ENCODE measurements at places on chromosomes 7 and 10.

DNA sequence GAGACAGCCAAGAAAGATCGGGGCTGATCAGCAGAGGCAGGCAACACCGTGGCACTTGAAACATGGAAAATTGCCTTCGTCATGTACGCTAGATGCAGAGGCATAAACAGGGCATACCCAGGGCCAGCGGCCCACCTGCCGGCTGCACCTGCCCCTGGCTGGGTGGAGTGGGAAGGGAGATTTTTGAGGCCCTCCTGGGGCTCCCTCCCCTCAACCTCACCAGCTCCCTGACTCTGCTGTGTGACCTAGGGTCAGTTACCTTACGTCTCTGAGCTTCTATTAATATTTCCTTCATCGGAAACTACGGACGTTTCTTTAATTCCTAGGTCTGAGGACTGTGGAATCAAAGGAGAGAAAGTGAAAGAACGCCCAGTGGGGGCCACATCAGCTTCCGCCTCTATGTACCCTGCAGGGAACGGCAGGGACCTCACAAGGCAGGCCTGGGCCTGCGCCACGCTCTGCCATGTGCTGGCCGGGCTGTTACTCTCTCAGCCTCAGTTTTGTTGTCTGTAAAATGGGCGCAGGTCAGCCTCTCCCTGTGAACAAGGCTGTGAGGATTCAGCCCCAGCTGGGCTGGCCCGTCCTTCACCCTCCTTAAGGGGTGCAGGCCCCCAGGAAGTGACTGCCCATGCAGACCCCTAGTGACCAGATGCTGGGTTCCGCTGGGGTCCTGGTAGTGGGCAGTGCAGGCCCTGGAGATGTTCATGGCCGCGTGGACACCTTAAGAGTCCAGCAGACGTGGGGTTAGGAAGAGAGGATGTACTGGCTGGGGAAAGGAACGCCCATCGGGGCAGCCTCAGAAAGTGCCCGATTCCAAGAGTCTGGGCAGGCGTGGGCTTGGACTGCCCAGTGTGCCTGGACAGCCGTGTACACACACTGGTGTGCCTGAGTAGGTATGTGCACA lies 22.7 kb downstream of the ELFN1 start:
- no peak for DNase-seq

DNA sequence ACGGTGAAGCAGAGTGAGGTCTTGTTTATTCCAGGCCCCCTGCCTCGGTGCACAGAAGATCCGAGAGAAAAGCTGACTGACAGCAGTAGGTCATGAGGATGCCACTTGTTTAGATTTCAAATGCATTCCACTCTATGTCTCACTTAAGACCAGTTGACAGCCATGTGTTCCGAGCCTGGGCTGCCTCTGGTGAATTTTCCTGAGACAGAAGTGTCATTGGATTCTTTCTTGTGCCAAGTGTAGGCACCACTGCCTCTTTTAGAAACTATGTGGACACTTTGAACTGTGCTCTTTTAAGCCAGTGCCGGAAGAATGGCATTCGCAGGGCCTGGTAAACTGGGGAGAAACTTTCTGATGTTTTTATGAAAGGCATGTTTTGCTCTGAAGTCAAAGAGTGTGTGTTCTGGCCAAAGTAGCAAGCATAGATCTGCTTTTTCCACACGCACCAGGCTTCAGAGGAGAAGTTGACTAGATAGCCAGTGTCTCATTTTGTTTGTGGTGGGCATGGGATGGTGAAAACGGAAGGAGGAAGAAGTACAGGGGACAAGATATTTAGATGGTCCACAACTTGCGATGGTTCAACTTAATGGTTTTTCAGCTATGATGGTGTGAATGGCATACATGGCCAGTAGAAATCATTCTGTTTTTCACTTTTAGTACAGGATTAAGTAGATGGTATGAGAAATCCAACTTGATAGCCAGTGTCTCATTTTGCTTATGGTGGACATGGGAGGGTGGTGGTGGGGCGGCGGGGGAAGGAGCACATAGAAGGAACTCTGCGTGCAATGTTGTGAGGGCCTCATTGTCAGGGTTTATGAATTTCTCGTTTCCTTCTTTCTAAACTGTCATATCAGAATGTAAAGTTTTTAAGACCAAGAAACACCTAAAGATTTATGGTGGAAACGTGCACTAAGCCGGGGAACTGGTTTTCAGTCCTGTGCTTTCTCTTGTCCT lies 41.5 kb downstream of the CYP17A1 start:
- DNase-seq: no peak

DNA sequence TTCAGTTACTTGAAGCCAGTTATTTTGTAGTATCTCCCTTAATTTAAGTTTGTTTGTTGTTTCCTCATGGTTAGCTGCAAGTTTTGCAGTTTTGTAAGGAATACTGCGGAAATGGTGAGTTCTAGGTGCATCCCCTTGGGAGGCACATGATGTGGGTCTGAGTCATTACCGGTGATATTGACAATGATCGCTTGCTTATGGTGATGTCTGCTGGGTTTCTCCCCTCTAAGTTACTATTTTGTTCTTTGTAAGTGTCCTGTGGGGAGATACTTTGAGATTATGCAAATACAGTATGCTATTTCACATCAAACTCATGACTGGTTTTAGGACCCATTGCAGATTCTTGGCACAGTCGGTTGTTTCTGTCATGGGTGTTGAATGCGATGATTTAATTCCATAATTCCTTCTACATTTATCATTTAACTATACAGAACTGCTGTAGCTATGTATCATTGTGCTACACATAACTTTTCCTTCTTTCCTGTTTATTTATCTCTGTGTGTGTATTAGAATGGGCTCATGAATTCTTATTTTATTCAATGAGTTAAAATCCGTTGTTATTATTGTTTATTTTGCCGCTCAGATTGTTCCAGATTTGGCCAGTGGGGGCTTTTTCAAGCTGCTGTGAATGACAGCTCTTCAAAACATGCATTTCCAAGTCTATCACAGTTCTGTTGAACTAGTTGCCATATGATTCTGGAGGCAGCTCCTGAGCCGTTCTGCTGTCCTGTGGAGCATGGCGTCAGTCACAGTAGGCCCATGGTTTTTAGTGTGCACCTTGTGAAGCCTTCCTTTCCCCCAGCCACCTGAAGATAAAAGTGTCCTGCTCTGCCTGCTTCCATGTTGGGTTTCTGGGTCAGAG lies 18.4 kb downstream of the TSPAN14 start:
- DNase-seq: peak; percentile 38

GRCh38 chr7:80770675-80771081 lies 132.2 kb downstream of the CD36 start:
- peak; percentile 5 for DNase-seq

GRCh38 chr7:145845345-145845744 lies 271.3 kb upstream of the CNTNAP2 start:
- DNase-seq: no peak

DNA sequence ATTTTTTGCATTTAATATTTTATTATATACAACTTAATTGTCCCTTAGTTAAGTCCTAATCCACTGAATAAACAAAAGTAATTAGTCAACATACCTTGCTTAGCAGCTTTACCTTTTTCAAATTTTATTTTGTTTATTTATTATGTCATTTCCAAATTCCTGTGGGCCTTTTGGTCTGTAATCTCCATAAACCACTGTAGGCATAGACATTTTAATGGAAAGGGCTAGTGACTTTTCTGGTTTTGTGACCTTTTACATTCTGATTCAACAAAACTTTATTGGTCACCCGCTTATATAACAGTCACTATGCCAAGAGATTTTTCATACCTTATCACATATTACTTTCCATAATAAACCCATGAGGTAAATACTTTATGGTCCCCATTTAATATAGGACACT lies 181.3 kb upstream of the PRPS1L1 start:
- no peak for DNase-seq

DNA sequence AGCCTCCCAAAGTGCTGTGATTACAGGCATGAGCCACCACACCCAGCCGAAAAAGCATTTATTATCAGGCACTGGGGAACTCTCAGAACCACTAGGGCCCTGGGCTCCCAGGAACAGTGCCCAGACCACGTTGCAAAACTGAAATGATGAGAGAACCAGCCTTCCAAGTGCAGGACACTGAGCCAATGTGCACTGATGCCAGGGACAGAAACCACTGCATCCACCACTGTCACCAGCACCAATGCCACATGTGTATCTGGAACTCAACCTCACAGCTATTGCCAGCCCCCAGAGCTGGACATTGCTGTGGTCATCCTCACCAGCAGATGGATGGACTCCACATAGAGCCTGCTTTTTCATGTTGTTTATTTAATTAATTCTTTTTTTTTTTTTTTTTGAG lies 28.2 kb upstream of the TPST1 start:
- no peak for DNase-seq

- no peak for DNase-seq
Measured at GRCh38 chr7:12623885-12624498, 53.5 kb downstream of the SCIN start.

GRCh38 chr10:101495324-101495925 lies 92.6 kb downstream of the POLL start:
- no peak for DNase-seq

DNA sequence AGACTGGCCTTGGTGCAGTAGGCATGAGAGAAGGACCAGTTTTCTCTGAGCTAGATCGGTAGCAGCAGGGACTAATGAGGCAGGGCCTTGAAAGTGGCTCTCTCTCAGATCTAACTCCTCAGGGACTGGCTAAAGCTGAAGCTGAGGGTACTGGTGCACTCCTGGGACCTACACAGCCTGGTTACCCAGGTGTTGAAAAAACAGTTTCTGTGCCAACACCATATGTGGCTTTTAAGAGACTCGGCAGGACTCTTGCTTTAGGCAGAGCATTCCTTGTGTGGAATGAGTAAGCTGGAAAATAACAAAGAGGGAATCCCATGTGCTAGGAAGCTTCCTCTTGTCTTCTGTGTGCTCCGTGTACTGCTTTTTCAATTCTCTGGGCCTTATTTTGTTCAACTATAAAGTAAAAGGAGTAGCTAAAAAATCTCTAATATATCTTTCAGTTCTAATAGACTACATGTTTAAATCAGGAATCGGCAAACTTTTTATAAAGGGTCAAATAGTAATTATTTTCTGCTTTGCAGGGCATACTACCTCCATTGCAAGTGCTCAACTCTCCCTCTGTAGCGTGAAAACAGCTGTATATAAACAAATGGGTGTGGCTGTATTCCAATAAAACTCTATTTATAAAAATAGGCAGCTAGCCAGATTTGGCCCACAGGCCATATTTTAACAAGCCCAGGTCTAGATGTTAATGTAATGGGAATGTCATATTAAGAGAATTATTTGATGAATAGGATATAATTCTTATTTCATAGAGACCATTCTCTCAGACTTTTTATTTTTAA lies 186.1 kb upstream of the KAT6B start:
- no peak for DNase-seq

DNA sequence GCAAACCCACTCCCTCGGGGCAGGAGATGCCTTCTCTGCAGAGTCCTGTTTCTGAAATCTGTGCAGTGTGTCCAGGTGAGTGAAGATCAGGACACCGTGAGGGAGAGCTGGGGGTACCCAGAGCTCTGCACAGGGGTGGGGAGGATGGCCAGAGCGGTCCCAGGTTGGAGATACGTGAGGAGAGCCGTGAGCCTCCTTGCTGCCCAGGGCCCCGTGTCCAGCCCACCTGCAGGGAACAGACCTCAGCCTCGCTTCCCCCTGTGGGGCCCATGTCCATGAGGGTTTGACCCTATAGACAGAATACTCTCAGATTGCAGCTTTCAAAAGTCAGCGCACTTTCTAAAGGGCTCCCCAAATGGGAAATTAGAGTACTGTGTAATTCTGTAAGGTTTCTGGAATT lies 66.5 kb upstream of the EN2 start:
- no peak for DNase-seq

- no peak for DNase-seq
Measured at GRCh38 chr7:146864644-146865043, 748.0 kb downstream of the CNTNAP2 start.
